Adrenal gland (tissue), 19 donors: ENCODE measurements at places on chromosomes 7 and 10. TPM values are rescaled to one million over a fixed set of nuclear protein-coding genes. Genes with fewer than 3 reads are reported as not detected.

- DNase-seq = no peak
Measured at GRCh38 chr10:126876456-126876855, 28.8 kb upstream of the DOCK1 start.

GRCh38 chr7:1503390-1503789, 799 bp downstream of the INTS1 start:
- DNase-seq = no peak

GRCh38 chr7:140640060-140640637, 464 bp downstream of the DENND2A start:
- DNase-seq = no peak

Gene LRRTM3
- 0.47 TPM for total RNA-seq

Gene CACNA2D1
- 44.4 TPM for total RNA-seq
